Ascending aorta (tissue), 2 donors: ENCODE measurements at places on chromosomes 12 and 14. TPM values are rescaled to one million over a fixed set of nuclear protein-coding genes. Genes with fewer than 3 reads are reported as not detected.

- DNase-seq = no peak
These were observed 44.0 kb upstream of the ISM2 start for GRCh38 chr14:77542421-77543239.

- DNase-seq = peak; percentile 66
These were observed 62.3 kb downstream of the FOS start for GRCh38 chr14:75340921-75341320.

- no peak for DNase-seq
These were observed 31.8 kb downstream of the PKP2 start for GRCh38 chr12:32864731-32865130.

DNA sequence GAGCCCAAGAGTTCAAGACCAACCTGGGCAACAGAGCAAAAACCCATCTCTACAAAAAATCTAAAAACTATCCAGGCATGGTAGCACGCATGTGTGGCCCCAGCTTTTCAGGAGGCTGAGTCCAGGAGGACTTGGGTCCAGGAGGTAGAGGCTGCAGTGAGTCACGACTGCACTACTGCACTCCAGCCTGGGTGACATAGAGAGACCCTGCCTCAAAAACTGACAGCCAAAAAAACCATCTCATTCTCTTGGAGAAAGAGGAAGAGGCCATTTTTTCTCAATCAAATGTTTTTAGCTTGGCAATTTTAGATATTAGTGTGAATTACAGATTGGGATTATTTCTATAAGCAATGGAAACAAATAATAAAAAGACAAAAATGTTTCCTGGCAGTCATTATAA is 38.2 kb downstream of the ZFC3H1 start:
- no peak for DNase-seq

- DNase-seq = no peak
These were observed 124.1 kb upstream of the LGR5 start for GRCh38 chr12:71315328-71315985.

DNA sequence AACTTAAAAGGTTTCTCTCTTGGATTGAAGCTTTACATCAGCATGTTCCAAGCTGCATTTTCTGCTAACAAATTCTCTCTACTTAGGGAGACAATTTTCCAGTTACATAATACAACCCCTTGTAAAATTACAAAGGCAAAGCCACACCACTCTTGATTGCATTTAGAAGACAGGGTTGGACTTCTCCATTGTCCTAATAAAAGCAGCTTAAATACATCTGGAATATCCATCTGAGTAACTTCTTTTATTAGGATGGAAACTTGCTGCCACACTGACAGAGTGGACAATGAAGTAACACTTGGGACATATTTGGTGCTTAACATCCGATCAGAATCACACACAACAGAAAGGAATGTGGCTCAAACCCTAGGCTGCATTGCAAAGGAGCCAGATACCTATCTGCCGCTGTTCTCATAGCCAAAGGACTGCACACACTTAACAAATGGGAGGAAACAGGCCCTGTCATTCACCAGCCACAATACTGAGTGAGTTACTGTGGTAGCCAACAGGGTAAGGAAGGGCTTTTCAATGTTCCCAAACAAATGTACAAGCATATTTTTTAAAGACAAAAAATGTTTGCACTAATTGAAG is 157.2 kb downstream of the PAX9 start:
- DNase-seq = no peak

DNA sequence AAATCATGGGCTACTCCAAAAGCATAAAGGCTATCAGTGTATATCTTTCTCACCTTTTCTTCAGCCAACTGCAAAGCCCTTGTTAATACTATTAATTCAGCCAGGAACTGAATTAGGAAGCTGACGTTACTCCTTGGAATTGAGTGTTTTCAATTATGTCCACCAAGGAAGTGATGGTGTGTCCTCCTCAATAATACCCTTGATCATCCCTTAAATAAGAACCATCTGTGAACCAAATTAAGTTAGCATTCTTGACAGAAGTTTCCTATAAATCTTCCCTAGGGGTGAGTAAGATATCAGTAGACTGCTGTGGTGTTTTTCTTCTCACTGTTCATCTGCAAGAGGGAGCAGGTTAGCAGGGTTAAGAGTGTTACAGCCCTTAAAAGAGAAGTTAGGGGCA is 252.3 kb upstream of the AVPR1A start:
- DNase-seq = no peak

DNA sequence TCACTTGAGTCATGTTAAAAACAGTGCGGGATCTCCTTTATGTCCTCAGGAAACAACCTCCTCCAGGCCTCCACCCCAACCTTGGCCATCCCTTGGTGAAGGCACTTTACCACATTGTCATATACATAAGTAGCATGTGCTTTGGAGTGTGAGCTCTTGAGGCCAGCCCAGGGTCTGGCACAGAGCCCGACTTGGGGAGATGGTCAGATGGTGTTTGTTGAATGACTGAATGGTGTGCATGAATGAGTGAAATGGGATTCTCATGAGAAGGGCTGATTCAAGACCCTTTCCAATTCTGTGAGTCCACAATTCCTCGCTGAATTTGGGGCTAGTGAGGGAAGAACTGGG is 52.9 kb upstream of the DLK1 start:
- no peak for DNase-seq

The OR6C2 gene
- total RNA-seq = not detected

- no peak for DNase-seq
These were observed 5.4 kb upstream of the MRPS35 start for GRCh38 chr12:27705263-27705662.

- DNase-seq = no peak
These were observed 1.2 kb downstream of the KHNYN start for GRCh38 chr14:24430682-24431568.
